ENCODE measurements at places on chromosomes 11 and 22. TPM values are rescaled to one million over a fixed set of nuclear protein-coding genes. Genes with fewer than 3 reads are reported as not detected.

DNA sequence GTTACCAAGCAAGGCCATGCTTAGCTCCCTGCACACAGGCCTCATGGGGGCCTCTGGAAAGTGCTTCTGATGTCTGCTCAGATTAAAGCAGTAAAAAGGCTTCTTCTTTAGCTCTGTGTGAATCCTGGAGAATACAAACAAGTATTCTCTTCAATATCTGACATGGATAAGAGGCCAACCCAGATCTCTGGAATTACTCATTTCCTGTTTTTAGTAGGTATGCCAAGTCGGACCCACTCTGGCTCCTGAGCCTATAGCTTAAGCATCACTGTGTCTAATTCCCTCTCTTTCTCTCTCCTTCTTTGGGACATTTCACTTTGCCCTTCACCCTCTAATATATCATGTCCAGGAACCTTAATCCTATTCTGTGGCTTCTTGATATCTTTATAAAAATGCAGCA lies 529.6 kb upstream of the CCDC90B start:
- no peak for DNase-seq
- no peaks in the 10 kb centered on the region for H3K4me1 ChIP-seq
- H3K27me3 ChIP-seq = no peaks in the 10 kb centered on the region
- H3K4me3 ChIP-seq = no peak overlapping the region

- no peak for DNase-seq
- H3K27me3 ChIP-seq = no peaks in the 10 kb centered on the region
- no peak overlapping the region for H3K27ac ChIP-seq
- no peaks in the 10 kb centered on the region for H3K36me3 ChIP-seq
- H3K4me1 ChIP-seq = no peaks in the 10 kb centered on the region
These were observed 738.6 kb downstream of the BRD1 start for GRCh38 chr22:49088801-49089791.

DNA sequence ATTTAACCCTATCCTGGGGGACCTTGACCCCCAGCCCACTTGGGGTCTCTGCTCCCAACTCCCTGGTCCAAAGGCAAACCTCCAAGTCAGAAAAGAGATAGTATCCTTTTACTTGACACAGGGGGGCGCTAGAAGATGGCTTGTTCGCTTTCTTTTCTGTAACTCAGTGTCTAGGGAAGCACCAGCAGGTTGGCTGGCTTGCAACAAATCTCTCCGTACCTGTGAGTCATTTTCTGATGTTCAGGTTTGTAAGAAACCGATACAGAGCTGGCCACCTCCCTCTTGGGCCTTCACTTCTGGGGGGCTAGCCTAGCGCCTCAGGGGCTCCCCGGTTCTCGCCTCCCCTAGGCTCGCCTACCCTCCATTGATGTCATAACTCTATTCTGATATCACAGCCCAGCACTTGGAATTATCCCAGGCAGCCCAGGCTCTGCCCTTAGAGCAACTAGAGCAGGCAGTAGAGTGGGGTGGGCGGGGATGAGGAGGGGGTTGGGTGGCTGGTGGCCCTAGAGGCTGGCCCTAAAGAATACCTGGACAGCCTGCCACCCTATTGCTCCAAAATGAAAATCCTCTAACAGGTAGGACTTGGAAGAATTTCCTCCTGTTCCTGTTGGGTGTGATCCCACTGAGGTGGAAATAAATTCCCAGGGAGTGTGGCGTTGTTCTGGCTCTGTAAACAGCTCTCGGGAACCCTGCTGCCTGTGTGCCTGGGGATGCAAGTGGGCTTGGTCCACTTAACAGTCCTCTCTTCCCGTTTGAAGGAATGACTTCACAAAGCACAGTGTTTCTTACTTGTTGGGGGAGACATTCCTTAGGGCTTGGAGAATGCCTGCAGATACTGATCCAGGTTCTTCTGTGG lies 69.4 kb downstream of the OSBP2 start:
- H3K27me3 ChIP-seq = no peaks in the 10 kb centered on the region
- H3K36me3 ChIP-seq = no peaks in the 10 kb centered on the region
- DNase-seq = peak; percentile 13
- H3K4me3 ChIP-seq = no peak overlapping the region
- H3K27ac ChIP-seq = no peak overlapping the region
- no peaks in the 10 kb centered on the region for H3K4me1 ChIP-seq

DNA sequence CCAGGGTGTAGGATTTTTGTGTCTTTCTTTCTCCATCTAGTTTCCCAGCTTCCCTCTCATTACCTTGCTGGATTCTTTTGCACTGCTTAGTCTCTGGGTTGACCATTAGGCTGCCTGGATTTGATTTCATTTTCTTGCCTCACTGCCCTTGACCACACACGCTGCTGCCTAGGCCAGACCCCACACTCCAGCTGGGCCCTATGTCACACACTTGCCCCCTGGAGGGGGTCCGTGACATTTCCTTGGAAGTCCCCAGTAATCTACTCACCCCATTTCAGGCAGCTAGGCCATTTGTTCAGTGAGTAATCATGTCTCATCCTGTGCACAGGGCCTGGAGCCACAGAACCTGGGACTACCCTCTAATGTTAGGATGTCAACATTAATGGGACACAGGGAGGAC lies 81.9 kb upstream of the SPON1 start:
- H3K27ac ChIP-seq = no peak overlapping the region
- H3K4me1 ChIP-seq = no peaks in the 10 kb centered on the region
- no peak overlapping the region for H3K4me3 ChIP-seq

DNA sequence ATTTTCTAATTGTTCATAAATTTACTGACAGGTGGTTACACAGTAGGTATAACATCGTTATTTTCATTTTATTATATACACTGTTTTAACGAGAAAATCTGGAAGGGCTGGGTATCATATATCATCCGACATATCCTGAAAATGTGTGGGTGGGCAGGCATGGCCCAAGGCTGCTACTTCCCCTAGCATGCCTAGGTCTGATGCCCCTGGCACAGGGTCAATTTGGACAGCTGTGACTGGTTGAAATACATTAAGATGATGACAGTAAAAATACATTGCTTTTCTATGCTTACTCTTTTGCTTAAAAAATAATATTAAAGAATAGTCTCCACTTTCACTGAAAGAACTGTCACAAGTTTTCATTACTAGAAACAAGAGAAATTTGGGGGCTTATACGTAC lies 908.8 kb downstream of the OPCML start:
- no peaks in the 10 kb centered on the region for H3K36me3 ChIP-seq
- no peak overlapping the region for H3K27ac ChIP-seq
- H3K4me1 ChIP-seq = no peaks in the 10 kb centered on the region
- no peak for DNase-seq
- H3K4me3 ChIP-seq = no peak overlapping the region
- no peaks in the 10 kb centered on the region for H3K27me3 ChIP-seq

- H3K36me3 ChIP-seq = no peaks in the 10 kb centered on the region
- H3K27ac ChIP-seq = peak overlapping the region; percentile 8
- no peaks in the 10 kb centered on the region for H3K27me3 ChIP-seq
- no peak for DNase-seq
These were observed 450.8 kb downstream of the SOX6 start for GRCh38 chr11:15905366-15906104.

GRCh38 chr11:93842461-93842860 lies 8.0 kb downstream of the VSTM5 start:
- H3K4me1 ChIP-seq = no peaks in the 10 kb centered on the region
- no peaks in the 10 kb centered on the region for H3K27me3 ChIP-seq
- no peak overlapping the region for H3K4me3 ChIP-seq
- DNase-seq = no peak

GRCh38 chr11:119196833-119197483 lies 9.2 kb upstream of the CBL start:
- DNase-seq = peak; percentile 66
- no peaks in the 10 kb centered on the region for H3K27me3 ChIP-seq
- H3K4me1 ChIP-seq = no peaks in the 10 kb centered on the region
- H3K4me3 ChIP-seq = no peak overlapping the region
- no peaks in the 10 kb centered on the region for H3K36me3 ChIP-seq

DNA sequence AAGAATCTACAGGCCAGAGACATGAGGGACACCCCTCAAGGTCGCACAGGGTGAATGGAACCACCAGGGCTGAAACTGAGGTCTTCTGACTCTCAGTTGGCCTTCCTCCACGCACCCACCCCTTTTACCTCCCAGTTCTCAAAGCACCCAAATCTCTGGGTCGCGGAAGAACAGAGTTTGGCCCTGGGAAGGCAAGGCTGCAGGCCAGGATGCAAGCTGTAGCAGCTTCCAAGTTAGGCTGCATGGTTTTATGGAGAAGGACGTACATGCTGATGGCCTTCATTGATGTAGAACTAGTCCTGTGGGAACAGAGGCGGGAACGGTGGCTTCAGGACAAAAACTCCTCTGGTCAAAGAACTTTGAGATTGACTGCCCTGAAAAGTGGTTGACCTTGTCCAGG lies 143.5 kb upstream of the B3GAT1 start:
- H3K36me3 ChIP-seq = no peaks in the 10 kb centered on the region
- no peaks in the 10 kb centered on the region for H3K27me3 ChIP-seq
- no peak overlapping the region for H3K4me3 ChIP-seq
- no peaks in the 10 kb centered on the region for H3K4me1 ChIP-seq
- no peak for DNase-seq

GRCh38 chr22:50576070-50576469 lies 2.2 kb downstream of the CPT1B start:
- H3K4me1 ChIP-seq = peaks cover 13% of the 10 kb centered on the region
- no peaks in the 10 kb centered on the region for H3K36me3 ChIP-seq
- H3K4me3 ChIP-seq = no peak overlapping the region
- peak overlapping the region; percentile 96 for H3K27ac ChIP-seq

The LINC01488 gene
- total RNA-seq = not detected

The YPEL4 gene
- 0.68 TPM for total RNA-seq

The MPEG1 gene
- total RNA-seq = 7.0 TPM

The SLC5A12 gene
- not detected for total RNA-seq

The RELT gene
- total RNA-seq = 36.0 TPM

All from gastrocnemius medialis (tissue), 4 donors.